D341Med (cell line): ENCODE measurements at places on chromosomes 3 and 15.
A peak's percentile ranks its signal among the peaks of the same experiment; 100 is the strongest.

DNA sequence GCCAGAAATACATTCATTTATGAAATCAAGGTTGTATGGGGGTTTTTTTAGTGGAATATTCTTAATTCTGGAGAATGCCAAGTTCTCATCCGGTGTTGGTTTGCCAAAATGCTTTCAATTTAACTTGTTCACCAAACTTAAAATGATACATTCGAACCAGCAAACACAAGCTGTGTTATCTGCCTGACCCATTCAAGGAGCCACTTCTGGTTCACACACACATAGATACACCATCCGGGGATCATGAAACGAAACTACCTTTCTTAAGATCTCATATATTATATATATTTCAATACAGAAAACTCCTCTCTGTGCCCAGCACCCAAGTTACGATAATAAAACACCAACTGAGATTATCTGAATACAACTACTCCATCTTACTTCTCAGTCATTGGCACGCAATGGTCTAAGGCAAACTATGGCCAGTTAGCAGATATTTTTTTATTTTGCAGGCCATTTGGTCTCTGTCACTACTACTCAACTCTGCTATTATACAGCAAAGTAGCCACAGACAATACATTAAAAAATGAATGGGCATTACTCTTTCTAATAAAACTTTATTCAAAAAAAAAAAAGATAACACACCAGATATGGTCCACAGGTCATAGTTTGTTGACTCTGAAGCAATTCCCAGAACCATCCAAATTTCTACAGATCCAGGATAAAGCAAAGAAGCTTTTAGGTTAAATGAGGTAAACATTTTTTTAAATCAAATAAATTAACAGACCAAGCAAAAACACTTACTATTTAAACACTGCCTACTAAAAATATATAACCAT is 89.6 kb downstream of the TBL1XR1 start:
- DNase-seq: no peak

DNA sequence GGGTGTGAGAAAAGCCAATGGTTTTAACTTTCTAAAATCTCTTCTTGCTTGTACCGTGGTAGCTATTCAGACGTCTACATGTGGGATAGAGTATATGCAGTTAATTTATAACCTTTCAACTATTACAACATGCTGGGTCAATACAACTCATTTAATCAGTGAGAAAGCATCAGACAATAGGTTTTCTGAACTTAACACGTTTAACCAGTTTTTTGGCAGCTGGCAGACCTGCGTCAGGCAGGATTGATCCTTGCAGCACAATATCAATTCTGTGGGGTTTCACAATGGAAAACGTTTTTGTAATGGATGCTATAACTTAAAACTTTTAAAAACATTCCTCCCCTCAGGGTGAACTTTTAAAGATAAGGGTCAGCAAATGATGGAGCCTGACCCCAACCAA is 6.5 kb downstream of the GNB5 start:
- DNase-seq: no peak

DNA sequence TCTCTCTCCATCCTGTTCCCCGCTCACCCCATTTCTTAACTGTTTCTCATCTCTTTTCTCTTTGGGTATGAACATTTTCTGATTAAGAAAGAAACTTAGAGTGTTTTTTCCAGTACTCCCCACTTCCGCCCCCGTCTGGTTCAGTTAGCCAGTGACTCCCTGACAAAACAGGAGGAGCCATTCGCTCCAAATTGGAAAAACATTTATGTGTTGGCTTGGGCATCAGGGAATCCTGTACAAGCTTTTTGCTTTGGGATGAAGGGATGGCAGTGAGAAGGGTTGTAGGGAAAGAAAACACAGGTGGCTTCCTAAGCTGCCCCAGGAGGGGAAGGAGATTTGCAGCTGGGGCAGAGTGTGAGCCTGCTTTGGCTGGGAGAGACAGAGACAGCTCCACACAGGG is 47.0 kb downstream of the BOC start:
- DNase-seq: no peak

DNA sequence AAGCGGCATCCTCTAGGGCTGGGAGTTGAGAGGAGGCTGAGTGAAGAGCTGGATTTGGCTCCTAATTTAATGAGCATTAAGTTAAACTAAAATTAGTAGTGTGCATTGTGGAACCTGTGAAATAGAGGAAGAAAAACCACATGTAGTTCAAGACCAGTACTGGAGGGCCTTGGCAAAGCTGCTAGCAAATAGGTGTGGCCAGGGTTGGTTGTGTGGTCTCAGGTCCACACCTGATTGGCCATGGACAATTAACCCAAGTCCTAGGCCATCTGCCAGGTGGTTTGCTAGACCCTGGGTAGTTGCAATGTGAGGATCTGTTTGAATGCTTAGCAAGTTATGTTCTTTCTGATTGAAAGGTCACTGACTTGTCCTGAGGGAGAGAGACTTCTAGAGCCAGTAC is 275.5 kb downstream of the PDCD6IP start:
- no peak for DNase-seq

DNA sequence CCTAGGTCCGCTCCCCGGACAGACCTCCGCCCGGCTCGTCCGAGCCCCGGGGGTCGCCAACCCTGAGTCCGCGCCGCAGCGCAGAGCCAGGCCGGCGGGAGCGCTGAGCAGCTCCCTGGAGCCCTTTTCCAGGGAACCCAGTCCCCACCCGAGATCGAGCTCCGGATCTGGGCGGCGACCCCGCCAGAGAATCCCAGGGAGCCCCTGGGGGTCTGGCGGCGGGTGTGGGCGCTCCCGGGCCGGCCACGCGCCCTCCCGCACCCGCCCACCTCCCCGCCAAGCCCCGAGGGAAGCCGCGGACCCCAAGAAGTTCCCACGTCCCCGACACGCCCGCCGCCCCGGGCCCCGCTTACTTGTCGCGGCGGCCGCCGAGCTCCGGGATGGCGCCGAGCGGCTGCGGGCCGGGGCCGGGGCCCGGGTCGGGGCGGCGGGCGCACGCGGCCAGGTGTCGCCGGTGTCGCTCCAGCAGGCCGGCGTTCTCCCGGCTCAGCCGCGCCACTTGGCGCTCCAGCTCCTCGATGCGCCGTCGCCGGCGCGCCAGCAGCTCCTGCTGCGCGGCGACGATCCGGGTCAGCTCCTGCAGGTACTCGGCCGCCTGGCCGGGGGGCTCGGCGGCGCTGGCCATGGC is 137.7 kb downstream of the NUP210 start:
- peak; percentile 88 for DNase-seq

GRCh38 chr15:31263751-31264558 is 62.7 kb upstream of the KLF13 start:
- DNase-seq: peak; percentile 46

GRCh38 chr3:188584162-188584529 is 430.2 kb downstream of the LPP start:
- no peak for DNase-seq

DNA sequence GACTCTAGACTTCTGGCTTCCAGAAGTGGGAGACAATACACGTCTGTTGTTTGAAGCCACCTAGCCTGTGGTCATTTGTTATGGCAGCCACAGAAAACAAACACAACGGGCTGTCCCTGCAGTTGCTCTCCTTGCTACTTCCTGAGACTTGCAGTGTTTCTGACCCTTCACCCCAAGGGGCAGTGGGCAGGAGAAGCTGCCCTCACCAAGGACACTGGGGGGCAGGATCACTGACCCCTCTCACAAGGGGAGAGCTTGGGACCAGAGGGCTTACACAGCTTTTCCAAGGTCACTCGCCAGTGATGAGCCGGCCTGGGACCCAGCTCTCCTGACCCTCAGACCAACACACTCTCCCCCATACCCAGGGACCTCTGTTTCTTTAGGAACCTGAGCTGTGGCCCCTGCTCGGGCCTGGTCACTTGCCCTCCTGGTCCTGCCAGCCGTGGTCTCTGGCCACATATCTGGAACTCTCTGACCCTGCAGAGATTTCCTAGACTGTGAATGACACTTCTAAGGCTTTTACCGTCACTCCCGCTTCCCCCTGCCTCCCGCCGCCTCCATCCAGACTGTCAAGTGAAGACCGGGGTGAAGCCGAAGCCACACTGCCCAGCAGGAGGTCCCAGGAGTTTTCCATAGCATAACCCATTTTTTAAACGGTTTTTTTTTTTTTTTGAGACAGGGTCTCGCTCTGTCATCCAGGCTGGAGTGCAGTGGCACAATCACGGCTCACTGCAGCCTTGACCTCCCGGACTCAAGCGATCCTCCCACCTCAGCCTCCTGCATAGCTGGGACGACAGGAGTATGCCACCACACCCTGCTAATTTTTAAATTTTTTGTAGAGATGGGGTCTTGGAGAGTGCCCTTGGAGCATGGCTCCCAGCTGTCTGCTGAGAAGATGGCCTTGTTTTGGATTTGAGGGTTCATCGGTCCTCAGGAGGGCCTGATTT is 4.4 kb downstream of the ATP2B2 start:
- no peak for DNase-seq

- DNase-seq: no peak
Observed at GRCh38 chr3:124246376-124246775, 254.5 kb upstream of the ROPN1 start.

DNA sequence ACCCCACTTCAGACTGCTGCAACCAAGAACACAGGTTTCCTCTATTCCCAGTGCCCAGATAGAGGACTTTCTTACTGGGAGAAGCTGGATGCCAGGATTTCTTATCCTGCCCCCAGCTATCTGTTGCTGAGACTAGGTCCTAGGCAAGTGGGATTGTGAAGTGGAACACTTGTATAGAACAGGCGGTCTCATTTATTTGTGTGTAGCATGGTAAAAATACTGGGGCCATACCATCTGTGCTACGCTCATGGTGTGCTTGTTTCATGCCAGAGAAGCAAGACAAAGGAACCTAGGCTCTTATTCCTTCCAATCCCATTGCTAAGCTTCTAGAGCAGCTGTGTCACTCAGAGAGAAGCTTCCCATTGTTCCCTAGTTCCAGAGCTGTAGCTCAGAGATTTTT is 191.5 kb upstream of the EPHA6 start:
- DNase-seq: no peak

DNA sequence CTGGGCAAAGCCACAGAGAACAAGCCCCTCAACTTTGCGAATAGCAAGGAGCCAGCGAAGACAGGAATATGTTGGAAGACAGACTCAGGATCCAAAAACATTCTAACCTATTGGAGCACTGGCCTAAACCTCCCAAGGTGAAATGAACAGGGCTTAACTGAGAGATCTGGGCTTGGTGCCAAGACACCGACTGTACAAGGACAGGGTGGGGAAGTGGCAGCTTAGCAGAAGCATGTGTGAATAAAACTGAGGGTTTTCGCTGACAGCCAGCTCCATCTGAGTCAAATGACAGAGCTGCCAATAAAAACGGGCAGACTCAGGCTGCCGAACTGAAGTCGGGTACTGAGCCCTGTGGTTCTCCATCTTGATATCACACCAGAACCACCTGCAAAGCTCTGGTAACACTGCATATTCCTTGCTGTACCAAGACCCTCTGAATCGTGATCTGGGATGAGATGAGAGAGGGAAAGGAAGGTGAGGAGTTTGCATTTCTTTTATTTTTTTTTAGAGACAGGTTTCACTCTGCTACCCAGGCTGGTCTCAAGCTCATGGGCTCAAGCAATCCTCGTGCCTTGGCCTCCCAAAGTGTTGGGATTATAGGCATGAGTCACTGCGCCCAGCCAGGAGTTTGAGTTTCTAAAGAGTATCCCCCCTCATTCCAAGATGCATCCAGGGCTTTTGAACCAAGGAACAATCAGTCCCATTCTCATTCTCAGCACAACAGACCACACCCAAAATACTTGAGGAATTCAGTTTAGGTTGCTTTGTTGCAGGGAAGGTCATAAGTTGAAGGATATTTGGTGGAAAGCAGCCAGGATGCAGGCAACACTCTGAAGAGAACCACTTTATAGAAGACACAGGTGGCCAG is 6.0 kb upstream of the PLCB2 start:
- DNase-seq: peak; percentile 78

DNA sequence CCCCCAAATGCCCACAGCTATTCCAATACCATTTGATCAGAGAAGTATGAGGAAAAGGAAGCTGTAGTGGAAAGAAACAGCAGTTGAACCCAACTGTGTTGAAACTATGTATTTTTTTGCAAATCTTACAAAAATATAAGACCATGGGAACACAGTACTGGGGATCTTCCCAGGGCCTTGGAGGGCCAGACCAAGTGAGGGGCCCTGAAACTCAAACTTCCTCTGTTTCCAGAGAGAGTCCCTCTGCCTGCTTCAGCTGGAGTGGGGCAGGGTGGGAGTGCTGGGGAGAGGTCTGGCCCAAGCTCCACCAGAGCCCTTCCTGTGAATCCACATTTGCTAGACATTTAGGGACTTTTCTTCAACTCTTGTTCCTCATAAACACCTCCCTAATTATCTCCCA is 263.9 kb downstream of the CHST2 start:
- no peak for DNase-seq

- no peak for DNase-seq
Observed at GRCh38 chr3:29718661-29719065, 437.8 kb downstream of the RBMS3 start.

GRCh38 chr3:104825116-104825515 is 541.6 kb upstream of the ALCAM start:
- DNase-seq: no peak

- peak; percentile 58 for DNase-seq
Observed at GRCh38 chr3:139934613-139935015, 371 bp upstream of the CLSTN2 start.

- DNase-seq: no peak
Observed at GRCh38 chr3:146241523-146242240, 9.2 kb downstream of the PLSCR4 start.

DNA sequence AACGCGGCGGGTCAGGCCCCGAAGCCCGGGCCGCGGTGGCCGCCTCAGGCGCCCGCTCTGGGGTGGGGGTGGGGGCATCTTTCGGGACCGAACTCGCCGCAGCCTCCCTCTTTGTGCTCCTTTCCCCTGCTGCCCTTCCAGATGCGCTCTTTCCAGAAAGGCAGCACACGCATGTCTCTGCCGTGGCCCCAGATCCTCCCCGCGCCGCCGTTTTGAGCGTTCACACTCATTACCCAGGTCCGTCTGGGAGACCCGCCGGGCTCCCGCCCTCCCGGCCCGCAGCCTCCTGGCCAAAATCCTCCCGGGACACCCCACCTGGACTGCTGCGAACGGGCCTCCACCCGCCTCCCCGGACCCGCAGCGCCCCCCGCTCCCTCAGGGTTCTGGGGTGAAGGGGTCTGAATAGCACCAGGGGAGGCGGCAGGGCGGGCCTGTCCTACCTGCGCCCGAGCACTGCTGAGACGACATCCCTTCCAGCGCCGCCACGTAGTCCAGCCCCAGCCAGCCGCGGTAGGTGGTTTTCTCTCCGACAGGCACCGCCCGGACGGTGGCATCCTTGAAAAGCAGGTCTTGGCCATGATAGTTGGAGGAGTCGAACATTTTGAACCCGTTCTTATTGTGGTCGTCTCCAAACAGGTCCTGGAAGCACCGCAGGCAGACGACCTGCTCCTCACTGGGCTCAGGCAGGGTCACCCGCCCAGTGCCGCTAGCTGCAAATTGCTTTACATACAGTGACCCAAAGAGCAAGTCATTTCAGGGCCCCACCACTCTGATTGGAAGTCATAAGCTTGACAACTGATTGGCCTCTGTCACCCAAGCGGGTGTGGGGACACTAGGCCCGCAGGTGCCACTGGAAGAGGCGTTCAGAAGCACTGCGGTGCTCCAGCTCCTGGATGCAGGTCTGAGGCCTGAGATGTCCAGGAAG is 25.9 kb downstream of the MELTF start:
- no peak for DNase-seq
